CD8-positive, alpha-beta T cell (primary cell): ENCODE measurements at places on chromosomes 12 and 14.

DNA sequence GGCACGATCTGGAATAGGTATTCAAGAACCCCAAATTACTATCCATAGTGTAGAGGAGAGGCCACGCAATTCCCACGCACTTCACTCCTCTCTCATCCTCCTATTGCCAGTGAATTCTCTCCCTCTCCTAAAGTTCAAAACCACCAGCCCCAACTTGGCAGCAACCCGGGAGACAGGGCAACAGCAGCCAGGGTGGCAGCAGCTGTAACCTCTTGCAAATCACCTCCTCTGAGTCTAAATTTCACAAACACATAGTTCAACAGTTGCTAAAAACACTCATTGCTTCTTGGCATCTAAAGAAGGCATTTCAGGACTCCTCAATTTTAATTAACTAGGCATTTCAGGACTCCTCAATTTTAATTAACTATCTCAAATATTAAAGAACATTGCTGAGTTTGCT, 37.7 kb upstream of the MANSC4 start:
- no peak for DNase-seq

DNA sequence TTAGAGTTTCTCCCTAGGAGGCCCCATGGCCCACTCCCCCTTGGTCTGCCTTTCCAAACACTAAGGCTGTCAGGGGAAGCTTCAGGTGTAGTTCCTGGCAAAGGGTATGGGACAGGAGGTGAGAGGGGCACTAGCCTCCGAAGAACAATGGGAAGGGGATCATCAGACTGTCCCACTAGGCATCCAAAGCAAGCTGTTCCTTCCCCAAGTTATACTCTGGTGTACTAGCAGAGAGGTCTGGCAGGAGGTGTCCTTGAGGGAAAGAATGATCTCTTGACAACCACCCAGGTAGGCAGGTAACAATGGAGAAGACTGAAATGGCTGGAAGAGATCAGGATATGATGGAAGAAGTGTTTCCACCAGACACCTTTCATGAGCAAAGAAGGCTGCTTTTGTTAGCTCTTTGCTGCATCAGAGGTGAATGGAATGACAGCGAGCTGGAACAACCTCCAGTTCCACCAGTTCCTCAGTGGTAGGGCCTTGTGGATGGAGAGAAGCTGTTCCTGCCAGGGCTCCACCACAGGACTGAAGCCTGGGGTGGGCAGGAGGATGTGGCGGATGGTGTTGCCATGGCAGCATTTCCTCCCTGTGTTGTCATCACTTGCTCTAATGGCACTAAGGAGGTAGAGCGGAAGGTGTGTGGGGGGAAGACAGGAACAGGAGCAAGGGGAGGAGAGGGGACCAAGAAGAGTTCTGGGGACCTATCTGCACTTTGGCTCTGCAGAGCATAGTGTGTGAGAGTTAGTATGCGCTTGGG, 2.3 kb upstream of the AGAP2 start:
- DNase-seq = peak; percentile 90

- DNase-seq = no peak
These were observed 4.5 kb upstream of the GOLGA5 start for GRCh38 chr14:92789457-92790089.

DNA sequence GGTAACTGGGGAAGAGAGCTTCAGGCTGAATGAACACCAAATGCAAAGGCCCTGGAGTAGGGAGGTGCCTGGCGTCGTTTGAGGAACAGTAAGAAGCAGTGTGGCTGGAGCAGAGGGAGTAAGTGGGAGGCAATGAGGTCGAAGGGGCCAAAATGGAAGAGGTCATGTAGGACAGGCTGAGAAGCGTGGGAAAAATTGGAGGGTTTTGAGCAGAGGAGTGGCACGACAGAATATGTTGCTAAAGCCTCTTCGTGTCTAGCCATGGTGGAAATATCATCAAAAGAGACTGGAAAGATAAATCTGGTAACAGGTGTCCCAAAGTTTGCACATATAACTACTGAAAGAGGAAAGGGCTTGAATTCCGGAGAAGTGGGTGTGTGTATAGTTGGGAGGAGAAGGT, 1.9 kb downstream of the TRIM9 start:
- no peak for DNase-seq

DNA sequence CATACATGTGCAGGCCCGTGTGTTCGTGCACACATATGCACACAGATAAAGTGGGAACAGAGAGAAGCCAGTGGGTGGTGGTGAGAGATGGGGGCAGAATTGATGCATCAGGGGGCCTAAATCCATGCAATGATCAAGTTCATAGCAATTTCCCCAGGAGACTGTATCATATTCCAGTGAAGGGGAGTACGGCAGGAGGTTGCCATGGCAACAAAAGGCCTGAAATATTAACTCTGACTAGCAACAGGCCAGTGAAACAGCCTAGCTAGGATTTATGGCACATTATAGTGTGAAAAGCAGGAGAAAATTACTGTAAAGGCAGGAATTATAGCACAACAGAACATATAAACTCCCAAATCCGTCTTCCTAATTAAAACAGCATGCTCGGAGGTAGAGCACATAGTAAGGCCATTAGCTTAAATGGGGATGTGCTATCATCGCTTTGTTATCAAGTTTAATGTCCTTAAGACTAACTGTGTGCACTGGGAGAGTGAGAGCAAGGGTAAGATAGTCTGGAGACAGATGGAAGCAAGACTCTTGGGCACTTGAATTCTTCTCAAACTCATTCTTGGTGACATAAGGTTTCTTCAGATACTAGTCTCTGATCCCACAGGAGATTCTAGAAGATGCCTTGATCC, 806.3 kb downstream of the DIO2 start:
- DNase-seq = no peak

DNA sequence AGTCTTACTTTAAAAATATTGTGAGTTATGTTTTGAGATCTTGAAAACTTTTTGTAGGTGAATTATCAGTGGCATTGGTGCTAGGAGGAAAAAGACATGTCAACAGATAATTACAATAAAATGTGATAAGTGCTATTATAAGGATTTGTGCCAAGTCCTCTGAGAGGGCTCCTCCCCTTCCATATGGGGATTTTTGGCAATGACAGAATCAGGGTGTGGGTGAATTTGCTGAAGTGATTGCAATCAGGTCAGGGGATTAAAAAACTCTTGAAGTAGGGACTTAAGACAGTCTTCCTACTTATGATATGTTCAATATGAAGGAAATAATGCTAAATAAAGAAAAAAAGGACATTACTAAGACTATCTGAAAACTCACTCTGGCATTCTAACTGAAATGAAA, 122.5 kb downstream of the SLC15A5 start:
- no peak for DNase-seq

DNA sequence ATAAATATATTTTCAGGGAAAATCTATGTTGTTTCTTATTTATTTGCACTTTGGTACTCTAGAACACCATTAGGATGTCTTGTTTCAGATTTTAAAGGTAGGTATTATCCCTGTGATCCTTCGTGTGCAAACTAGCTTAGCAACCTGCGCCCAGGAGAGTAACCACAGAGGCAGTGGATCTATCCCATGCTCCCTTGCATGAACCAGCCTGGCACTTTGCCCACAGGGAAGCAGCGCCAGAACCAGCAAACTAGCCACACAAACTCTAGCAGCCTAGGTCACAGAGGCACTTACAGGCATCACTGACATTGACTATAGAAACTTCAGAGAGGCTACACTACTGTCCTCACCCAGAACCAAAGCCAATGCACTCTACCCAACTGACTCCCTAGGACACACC, 76.1 kb downstream of the TSHR start:
- DNase-seq = no peak

GRCh38 chr12:83468988-83469908, 782.5 kb downstream of the TMTC2 start:
- no peak for DNase-seq

GRCh38 chr12:54004063-54004840, 4.3 kb downstream of the HOXC9 start:
- DNase-seq = no peak

DNA sequence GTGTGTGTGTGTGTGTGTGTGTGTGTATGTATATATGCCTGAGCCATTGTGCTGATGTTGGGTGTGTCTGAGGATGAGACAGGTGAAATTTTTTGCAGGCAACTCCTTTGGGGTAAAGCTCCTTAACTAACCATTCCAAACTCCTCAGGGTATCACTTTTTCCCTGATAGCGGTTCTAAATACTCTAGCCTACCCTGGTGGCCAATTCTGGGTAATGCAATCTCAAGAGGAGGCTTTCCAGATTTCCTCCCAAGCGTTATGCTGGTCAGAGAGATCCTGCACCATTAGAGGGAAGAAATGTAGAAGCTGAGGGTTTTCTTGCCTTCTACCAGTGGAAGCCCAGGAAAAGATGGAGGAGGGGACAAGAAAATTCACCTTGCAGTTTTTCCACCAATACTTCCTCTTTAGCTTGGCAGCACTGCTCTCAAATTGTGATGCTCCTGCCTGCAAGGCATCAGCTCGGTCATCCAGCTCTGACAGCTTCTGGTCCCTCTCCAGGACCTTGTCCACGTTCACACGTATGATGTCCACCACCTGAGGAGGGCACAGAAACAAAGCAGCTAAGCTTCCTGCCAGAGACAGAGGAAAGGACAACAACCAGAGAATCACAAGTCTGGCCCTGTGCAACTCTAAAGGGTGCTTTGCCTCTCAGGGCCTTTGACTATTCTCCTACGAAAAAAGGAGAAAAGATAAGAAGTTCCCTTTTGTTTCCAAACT, 4.9 kb downstream of the VAMP1 start:
- DNase-seq = no peak

GRCh38 chr12:90995010-90995409, 9.8 kb downstream of the EPYC start:
- DNase-seq = no peak

DNA sequence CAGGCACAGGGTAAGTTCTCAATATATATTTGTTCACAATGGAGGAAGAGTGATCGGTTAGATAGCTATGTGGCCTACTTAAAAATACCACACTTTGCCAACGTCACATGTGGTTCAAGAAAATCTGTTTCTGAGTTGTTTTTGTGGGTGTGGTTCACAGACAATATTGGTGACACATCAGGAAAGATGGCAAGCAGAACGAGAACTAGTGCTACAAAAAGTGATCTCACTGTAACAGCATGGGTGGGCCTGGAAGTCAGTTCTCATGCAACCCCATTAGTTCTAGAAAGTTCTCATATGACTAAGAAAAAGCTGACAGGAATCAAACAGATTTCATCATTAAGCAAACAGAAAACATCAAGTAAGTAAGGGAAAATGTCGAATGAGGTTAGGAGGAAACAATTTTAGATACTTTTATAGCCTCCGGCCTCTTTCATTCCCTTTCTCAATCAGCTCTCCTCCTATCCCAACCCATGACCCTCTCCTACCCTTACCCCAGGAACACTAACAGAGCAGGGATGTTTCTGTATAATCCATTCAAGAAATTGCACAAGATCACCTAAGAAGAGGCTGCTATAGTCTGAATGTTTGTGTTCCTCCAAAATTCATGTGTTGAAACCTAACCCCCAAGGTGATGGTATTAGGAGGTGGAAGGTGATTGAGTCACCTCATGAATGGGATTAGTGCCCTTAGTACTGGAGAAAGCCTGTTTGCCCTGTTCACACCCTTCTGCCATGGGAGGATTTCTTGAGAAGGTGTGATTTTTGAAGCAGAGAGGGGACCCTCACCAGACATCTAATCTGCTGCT, 15.5 kb upstream of the NTN4 start:
- no peak for DNase-seq

DNA sequence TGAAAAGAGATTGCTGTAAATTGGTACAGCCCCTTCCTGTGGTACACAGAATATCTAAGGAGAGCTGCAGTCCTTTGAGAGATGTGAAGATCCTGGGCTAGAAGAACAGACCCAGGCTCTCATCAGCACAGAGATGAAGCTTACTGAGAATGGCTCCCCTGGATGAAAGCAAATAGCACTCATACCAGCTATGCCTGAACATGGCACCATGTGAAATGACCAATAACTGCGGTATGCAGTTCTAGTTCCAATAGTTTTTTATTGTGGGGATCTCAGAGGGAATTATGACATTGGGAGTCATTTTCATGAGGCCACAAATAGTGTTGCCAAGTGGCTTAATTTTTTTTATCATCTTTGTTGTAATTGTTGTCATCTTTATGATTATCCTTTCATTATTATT, 15.4 kb upstream of the TRHDE start:
- DNase-seq = no peak

DNA sequence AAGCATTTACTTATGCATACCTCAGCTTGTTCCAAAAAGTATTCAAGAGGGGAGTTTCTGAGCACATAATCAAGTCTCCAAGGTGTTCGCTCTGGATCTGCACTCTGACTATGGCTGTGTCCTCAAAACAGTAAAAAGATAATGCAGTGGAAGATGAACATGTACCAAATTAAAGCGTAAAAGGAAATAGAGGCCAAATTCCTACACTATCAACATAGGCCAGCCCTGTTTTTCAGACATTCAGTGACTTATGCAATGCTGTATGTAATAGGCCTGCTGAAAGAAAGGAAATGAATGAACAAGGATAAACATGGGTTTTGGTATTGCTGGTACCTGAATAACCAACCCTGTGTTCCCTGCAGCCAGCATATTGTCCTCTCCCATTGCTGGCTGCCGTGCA, 115.7 kb downstream of the SAMD4A start:
- DNase-seq = no peak
